ENCODE measurements at places on chromosomes 7 and 10. TPM values are rescaled to one million over a fixed set of nuclear protein-coding genes. Genes with fewer than 3 reads are reported as not detected.

MMD2 gene
- not detected for total RNA-seq

EBF3 gene
- 1.5 TPM for total RNA-seq

FKBP14 gene
- 14.6 TPM for total RNA-seq

DENND2A gene
- total RNA-seq, result 4.3 TPM

HPSE2 gene
- not detected for total RNA-seq

GRIFIN gene
- not detected for total RNA-seq

CELF2 gene
- total RNA-seq, result 1.7 TPM

CCDC3 gene
- 0.45 TPM for total RNA-seq

BLNK gene
- 0.50 TPM for total RNA-seq

AKR1C2 gene
- 3.9 TPM for total RNA-seq

ASZ1 gene
- total RNA-seq, result not detected

Measured in bronchus fibroblast of lung (primary cell).